ENCODE measurements at places on chromosomes 12 and 14.
A peak's percentile ranks its signal among the peaks of the same experiment; 100 is the strongest.

GRCh38 chr12:61385771-61386170, 874.4 kb upstream of the USP15 start:
- DNase-seq, result no peak

- no peak for DNase-seq
These were observed 55.7 kb upstream of the PLXNC1 start for GRCh38 chr12:94092516-94093241.

- no peak for DNase-seq
These were observed 19.7 kb downstream of the SYNE3 start for GRCh38 chr14:95496690-95497259.

DNA sequence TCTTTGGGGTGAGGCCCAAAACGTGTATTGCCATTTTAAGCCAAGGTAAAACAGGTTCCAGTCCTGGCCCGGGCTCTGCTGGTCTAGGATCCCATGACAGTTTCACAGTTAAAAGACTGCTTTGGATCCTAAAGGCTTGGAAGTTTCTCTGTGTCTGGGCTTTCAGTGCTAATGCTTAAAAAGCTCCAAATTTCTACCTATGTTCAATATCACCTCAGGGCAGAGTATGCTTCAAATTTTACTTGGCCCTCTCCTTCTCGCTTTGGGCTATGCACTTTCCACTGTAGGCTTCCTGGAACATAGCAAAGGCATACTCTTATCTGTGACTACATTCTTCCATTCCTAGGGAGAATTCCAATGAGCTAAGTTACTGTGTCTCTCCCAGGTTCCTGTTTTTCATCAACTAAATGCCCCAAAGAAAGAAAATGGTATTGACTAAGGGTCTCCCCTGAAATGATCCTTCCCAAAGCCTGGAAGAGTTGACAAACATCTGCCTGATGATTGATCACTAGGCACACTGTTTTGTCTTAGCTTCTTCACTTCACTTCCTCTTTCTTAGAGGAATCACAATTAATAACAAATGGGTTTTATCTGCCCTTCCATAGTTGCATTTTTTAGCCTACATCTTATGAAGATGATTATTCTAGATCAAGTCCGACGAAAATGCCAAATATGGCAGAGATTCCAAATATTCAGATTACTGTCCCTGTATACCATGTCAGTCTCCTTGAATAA, 79.4 kb downstream of the TMTC2 start:
- no peak for DNase-seq

- no peak for DNase-seq
These were observed 7.7 kb downstream of the SLC7A7 start for GRCh38 chr14:22807432-22808087.

DNA sequence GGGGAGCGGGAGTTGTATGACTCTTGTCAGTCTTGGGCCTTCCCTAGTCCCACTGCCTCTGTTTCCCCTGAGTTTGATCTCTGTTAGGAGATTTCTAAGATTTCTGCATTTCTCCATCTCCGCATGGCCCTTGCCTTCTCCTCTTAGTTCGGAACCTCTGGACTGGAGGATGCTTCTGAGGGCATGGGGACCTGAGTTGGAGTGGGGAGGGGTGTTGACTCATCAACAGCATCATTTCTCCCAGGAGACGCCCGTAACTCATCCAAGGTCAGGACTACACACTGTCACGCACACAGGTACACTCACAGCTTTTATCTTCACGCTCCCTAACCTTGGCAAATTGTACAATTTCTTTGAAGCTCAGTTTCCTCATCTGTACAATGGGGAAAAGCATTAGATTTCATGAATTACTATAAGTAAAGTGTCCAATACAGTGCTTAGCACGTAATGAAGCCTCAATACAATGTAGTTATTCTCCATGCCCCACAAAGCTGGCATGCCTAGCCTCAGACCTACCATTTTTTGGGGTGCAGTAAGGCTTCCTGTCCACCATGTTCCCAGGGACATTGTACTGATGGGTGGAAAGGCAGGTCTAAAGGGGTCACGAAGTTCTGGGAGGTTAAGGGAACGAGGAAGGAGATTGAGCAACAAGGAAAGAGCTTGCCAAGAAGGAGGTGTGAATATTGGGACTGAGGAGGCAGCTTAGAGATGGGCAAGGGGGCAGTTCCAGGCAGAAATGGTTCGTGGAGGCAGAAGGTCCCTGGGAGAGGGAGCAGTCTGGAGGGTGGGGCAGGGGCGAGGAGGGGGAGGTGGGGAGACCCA, 600 bp upstream of the LAG3 start:
- no peak for DNase-seq

DNA sequence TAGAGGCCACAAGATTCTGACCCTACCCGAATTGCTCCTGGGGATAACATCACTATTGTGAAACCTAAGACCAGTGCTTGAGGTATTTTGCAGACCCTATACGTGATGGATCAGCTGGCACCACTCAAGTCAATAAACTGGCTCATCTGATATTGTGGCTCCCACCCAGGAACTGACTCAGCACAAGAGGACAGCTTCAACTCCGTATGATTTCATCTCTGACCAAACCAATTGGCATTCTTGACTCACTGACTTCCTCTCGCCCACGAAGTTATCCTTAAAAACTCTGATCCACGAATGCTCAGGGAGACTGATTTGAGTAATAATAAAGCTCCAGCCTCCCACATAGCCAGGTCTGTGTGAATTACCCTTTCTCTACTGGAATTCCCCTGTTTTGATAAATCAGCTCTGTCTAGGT, 1036.1 kb upstream of the TMEM132C start:
- DNase-seq, result no peak

GRCh38 chr12:25957793-25958427, 572 bp upstream of the RASSF8 start:
- peak; percentile 77 for DNase-seq

DNA sequence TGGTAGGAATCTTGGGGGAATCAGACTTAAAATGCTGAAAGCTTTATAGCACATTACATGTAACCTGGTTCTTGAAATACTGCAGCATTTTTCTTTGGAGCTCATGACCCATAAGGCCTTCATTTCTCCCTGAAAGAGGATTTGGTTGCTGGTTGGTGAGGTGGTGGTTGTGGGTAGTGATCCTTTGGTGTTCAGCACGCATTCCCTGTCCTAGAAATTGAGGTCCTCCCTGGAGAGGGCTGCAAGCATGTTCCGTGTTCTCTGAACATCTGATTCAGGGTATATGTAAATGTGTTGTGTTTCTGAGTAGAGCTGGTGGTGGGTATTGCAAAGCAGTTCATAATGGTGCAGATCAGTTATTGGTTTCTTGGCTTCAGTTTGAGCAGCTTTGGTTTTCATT, 2.0 kb downstream of the SCN8A start:
- DNase-seq, result peak; percentile 35

GRCh38 chr12:114964841-114965240, 280.9 kb upstream of the TBX3 start:
- peak; percentile 73 for DNase-seq

- no peak for DNase-seq
These were observed 7.4 kb upstream of the MTA1 start for GRCh38 chr14:105411985-105412770.

- DNase-seq, result no peak
These were observed 2.0 kb downstream of the INTS13 start for GRCh38 chr12:26935636-26936378.

DNA sequence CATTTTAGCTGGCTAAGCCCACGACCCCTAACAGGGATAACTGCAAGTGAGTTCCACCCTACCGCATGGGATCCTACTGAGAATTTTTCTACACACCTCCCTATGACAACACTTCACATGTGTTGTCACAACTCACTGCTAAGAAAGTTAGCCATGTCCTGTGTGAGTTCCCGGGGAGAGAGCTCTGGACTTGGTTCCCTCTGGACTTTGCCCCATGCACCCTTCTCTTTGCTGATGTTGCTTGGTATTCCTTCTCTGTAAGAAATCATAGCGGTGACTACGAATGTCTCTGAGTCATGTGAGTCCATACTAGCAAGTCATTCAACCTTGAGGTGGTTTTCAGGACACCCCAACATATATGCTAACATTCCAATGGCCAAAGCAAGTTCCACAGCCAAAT, 9.5 kb upstream of the CDKN3 start:
- DNase-seq, result no peak

DNA sequence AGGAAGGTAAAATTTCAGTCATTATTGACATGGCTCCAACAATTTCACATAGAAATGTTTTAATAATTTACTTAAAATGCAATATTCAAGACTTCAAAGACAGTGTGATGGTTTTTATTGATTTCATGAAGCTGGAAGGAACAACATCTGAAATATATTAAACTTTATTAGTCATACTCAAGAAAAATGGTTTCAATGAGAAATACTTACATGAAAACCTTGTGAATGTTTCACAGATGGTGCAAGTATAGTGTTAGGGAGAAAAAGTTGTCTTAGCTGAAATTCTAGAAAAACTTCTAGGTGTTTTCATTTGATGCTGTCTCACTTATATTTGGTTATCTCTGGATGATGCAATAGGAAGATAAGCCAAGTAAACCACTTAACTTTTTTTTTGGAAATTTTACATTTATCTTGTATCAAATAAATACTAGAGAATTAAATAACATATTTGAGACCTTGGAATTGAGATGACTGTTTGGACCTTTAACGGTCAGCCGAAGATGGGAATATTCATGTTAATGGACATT, 65.5 kb downstream of the PELI2 start:
- DNase-seq, result no peak

- peak; percentile 54 for DNase-seq
These were observed 89.8 kb downstream of the CRADD start for GRCh38 chr12:93766796-93767523.

DNA sequence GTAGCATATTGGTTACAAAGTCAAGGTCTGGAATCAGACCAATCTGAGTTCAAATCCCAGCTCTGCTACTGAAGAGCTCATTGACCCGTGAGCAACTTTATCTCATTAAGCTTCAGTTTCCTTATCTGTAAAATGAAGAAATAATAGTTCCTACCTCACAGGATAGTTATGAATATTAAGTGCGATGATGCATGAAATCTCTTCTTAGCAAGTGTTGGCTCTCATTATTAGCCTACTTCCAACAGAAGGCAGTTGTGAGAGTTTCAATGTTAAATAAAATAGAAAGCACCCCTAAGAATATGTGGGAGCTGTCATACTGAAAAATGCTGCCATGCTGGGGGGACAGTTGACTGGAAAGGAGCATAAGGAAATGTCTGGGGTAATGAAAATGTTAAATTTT, 39.0 kb upstream of the ITPR2 start:
- no peak for DNase-seq

DNA sequence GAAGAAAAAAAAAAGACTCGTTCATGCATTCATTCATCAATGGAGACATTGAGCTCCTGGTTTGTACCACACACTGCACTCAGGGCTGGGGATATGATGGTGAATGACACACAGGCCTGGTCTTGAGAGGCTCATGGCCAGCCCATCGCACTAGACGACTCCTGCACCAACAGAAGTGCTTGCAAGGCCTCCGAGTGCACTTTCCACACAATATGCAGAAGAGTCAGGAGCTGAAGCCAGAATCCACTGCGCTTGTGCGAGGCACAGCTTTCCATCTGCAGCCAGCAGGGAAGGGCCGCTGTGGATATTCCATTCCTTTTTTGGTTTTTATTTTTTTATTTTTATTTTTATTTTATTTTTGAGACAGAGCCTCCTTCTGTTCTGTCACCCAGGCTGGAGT, 192.4 kb downstream of the DICER1 start:
- no peak for DNase-seq

- DNase-seq, result no peak
These were observed 15.5 kb upstream of the MEG3 start for GRCh38 chr14:100810435-100810834.

- DNase-seq, result no peak
These were observed 182.5 kb downstream of the VRK1 start for GRCh38 chr14:96979611-96980074.

GRCh38 chr14:45641541-45641940, 388.5 kb upstream of the MIS18BP1 start:
- DNase-seq, result peak; percentile 1

- no peak for DNase-seq
These were observed 259.2 kb downstream of the EMP1 start for GRCh38 chr12:13455778-13456144.

- no peak for DNase-seq
These were observed 16.4 kb downstream of the TRMT61A start for GRCh38 chr14:103545219-103545914.
